ENCODE measurements at places on chromosomes 3 and 15.

GRCh38 chr3:81521855-81522254 is 239.6 kb downstream of the GBE1 start:
- DNase-seq = no peak

DNA sequence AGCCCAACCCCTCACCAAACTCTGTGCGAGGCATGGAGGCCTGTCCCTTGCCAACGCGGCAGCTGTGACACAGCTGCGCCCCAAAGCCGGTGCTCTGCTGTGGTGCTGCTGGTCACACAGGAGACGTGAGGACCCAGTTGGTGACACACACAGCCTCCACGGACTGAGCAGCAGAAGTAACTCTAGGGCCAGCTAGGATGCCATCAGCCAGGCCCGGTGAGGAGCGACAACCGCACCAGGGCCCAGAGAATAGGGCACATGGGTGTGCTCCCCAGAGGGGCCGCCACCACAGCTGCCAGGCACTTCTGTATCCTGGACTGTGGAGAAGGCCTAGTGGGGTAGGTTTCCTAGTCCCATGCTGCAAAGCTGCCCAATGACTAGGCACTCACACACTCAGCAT is 10.7 kb downstream of the ZXDC start:
- no peak for DNase-seq

GRCh38 chr3:89344076-89344475 is 236.7 kb downstream of the EPHA3 start:
- DNase-seq = no peak

- no peak for DNase-seq
Observed at GRCh38 chr3:52268036-52268435, 10.4 kb downstream of the WDR82 start.

DNA sequence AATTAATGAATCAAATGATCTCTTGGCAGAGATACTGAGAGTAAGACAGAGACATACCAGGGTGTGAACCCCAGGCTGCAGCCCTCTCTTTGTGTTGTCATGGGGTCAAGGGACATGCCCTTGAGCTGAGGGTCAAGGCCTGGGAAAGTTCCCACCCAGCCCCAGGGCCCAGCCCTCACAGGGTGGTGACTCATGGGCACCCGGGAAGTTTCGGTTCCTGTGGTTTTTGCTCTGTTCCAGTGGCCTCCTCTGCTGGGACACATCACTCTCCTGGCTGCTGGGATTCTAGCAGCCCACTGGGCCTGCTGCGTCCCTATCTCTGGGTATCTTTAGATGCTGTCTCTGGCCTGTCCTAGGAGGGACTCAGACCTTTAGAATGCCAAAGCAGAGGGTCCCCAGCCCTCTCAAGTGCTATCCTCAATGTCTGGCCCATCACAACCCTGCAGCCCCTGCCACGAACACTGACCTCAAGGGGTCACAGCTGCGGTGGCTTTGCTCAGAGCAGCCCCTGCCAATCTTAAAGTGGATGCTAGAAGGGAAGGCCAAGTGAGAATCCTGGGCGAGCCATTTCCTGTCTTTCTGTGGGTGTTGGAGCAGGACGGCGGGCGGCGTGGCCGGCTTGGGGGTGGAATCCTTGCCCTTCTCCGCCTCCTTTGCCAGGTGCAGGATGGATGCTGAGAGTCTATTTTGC is 148.4 kb upstream of the TLE3 start:
- DNase-seq = no peak

DNA sequence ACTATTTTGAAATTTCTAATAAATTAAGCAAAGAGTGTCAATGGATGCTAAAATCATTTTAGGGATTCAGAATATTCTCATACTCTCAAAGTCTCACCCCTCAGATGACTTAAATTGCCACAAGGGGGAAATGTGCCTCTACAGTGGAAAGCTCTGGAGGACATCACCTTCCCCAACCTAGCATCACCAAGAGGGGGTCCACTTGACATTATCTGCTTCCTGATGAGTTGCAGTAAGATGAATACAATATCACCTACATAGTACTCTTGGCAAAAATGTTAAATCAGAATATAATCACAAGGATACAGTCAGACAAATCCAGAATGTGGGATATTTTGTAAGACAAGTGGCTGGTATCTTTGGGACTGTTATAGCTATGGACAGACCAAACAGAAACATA is 290.1 kb downstream of the MFSD1 start:
- no peak for DNase-seq

DNA sequence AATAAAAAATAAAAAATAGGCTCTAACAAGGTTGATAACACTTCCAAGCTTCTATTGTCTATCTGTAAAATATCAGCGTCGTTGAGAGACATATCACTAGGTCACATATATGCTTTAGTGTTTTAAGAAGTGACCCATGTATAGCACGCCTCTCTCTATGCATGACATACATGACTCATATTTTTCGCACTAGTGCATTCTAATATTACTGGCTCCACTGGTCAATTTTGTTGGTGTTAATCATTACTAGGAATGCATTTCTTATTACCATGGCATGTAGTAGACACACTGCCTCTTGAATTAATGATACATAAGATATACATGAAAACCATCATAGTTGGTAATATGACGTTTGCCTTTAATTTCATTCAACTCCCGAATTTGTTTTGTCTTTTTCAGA is 203.1 kb downstream of the CHL1 start:
- no peak for DNase-seq

DNA sequence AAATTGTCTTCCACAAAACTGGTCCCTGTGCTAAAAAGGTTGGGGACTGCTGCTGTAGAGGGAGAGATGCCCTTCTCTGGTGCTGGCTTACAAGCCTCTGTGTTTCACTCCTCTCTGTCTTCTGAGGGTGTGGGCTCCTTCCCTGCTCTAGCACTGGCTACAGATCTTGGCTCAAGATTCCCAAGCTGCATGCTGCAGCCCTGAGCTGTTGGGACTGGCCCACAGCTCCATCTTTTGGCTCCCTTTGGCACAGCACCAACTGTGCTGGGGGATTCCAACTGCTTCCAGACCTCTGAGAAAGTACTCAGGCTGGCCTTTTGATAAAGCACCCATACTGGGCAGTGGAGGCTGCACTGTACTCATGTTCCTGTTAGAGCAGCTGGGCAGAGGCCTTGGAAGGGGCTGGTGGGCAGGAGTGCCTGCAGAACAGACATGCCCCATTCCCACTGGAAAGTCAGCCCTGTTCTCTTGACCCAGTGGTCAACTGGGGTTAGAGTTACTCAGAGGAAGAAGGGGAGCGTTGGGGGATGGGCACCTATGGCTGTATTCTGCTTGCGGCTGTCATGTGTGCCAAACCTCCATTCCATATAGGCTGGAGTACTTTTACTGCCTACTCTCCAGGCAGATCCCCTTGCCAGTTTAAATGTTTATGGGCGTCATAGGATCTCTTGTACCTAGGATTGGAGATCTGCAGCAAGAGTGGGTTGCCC is 55.7 kb downstream of the GALK2 start:
- no peak for DNase-seq

DNA sequence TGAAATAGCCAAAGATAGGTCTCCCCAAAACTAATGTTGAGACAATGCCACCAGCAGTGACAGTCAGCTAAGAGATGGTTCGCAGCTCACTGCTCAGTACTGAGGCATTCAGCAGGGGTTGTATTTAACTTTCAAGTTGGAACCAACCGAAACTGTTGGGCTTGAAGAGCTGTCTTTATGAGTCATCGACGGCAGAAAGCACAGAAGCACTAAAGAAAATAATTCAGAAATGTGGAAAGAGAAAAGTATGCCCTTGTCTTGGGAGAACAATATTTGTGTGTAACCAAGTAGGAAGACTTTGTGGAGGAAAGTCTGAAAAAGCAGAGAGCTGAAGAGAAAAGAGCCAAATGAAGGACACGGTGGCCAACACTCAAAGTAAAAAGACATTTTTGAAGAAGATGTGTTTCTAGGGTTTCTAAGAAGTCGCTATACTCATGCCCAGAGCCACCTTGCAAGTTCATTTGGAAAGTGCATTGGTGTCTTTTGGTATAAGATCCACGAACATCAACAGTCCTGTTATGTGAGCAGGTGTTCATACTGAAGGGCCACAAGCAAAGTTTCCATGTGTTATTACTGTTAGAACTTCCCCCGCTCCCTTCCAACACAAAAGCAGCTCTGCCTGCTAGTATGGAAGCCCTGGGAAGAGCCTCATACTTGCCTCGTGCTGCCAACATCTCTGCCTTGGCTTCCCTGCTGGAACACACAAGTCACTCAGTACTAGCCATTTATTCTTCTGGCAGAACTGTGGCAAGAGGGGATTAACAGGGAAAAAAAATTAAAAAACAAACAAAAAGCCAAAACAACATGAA is 4.1 kb upstream of the RARB start:
- no peak for DNase-seq

DNA sequence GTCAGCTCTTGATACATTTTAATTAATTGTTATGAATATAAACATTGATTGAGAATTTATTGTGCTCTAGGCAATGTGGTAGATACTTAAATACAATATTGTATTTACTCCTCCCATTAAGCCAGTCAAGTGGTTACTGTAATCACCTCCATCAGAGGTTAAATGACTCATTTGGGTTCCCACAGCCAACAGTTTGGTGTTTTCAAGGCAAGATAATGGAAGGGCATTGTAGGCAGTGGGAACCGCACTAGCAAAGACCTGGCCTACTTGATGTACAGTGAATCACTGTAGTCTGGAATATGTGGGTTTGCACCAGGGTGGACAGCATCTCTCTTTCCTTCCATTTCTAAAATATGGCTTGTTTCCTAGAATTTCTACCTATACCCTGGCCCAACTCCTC is 127.4 kb downstream of the EDEM1 start:
- no peak for DNase-seq

DNA sequence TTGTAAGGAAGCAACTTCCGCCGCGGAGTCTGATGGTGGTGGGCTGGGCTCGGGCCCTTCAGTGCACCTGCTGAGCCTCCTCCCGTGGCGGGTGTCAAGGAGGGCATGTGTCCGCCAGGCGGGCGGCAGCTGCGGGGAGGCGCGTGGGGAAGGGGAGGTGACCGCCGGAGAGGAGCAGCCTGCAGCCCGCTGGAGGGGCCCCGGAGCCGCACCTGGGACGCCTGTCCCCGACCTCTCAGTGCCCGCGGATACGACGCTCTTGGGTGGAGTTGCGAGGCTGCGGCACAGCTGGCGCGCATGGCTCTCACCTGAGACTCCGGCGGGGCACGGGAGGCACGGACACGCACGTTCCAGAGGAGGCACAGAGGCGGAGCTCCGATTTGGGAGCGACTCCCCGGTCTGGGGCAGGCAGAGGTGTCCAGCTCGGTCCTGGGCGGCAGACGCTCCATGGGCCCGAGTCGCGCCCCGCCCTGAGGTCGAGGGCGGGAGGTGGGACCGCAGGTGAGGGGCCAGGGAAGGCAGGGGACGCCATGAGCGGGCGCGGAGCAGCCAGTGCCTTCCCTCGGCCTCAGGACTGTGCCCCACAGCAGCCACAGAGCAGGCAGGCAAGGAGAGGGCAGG is 50.2 kb upstream of the PRR20G start:
- peak; percentile 82 for DNase-seq

DNA sequence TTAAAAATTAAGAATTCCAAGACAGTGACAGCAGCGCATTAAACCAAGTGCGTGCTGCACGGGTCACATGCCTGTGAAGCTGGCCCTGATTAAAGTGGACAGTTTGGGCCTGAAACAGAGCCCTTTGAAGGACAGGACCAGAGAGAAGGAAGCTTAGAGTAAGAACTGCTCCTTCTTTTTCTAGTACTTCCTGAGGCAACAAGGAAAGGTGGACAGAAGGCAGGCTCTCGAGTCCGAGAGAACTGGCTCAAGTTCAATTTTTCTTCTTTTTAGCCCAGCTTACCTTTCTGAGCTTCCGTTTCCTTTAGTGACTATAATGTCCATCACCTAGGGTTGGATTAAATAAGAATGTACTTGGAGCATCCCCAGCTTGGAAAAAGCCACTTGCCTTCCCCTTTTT is 26.9 kb downstream of the ANP32A start:
- no peak for DNase-seq

DNA sequence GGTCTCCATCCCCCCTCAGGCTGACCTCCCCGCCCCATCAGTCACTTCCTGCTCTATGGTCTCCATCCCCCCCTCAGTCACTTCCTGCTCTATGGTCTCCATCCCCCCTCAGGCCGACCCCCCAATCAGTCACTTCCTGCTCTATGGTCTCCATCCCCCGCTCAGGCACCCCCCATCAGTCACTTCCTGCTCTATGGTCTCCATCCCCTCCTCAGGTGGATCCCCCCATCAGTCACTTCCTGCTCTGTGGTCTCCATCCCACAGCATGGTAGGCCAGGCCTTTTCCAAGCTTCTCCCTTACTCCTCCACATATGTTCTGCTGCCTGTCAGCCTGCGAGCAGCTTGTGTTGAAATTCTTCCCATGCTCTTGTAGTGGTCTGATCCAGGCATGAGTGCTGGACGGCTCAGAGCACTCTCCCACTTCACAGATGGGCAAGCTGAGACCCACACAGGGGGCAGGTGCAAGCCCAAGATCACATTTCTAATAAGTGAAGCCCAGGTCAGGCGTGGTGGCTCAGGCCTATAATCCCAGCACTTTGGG is 36.8 kb downstream of the BDH1 start:
- no peak for DNase-seq

DNA sequence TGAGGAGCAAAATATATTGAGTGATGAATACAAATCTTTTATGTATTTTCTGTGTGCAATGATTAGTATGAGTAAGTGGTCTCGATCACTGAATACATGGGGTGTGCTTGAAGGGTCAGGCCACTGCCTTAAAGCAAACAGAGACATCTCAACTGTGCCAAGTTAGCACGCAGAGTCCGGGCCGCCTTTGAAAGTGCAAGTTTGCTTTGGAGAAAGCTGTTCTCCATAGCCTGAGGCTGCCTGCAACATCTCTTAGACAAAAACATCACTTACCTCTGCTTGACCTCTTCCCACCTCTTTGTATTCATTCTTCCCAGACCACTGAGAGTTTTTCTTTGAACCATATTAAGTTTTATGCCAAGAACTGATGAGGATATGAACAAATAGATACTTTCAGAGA is 267.0 kb downstream of the ZBTB20 start:
- DNase-seq = no peak

- DNase-seq = no peak
Observed at GRCh38 chr3:135165260-135165659, 370.2 kb downstream of the EPHB1 start.

DNA sequence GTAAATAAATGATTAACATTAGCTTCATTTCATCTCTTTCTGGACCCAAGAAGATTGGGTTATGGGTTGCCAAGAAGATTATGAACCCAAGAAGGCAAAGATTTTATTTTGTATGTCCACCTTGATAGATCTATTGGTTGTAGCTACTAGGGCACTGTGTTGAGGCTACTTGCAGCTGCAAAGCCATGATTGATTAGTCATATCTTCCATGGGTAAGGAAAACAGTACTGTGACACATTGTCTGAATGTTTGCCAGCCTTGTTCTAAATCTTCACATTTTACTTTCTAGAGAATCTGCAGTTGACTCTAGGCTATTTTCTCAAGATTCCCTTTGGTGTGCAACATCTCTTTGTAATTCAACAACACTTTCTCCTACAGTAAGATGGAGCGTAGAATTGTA is 229.2 kb upstream of the KCNH8 start:
- no peak for DNase-seq

- DNase-seq = no peak
Observed at GRCh38 chr3:6172871-6173642, 687.9 kb upstream of the GRM7 start.

- no peak for DNase-seq
Observed at GRCh38 chr15:73333001-73333400, 35.8 kb downstream of the HCN4 start.

Data from osteocyte (in vitro differentiated cells).